NCI-H526 (cell line): ENCODE measurements at places on chromosomes 16 and 17.
A peak's percentile ranks its signal among the peaks of the same experiment; 100 is the strongest.

DNA sequence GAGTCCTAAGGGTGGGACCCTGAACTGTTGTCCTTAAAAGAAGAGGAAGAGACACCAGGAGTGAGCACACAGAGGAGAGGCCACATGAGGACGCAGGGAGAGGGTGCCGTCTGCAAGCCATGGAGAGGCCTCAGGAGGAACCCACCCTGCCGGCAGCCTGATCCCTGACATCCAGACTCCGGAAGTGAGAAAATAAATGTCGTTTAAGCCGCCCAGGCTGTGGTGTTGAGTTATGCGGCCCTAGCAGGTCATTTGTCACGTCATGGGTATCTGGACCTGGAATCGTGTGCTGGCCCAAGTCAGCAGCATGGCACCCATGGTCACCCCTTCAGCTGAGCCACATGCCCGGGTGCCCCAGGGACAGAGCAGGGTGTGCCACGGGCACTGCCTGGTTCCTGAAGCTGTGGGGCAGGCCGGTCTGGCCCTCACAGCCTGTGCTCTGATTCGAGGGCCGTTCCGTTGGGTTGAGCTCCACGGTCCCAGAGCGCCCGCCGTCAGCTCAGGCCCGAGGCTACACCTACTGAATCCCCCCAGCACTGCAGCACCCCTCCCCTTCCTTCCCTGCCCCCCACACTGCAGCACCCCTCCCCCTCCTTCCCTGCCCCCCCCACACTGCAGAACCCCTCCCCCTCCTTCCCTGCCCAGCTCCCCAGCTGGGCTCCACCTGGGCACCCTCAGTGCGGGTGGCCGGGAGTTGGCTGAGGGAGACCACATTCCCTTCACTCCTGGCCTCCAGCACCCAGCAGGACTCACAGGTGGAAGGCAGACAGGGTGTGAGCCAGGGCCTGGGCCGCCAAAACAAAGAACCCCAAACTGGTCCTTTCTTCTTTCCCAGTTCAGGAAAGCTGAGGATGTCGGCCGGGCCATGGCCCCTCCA, 2.7 kb upstream of the CCDC57 start:
- no peak for DNase-seq

- no peak for DNase-seq
Measured at GRCh38 chr16:1913327-1914083, 4.7 kb downstream of the HS3ST6 start.

GRCh38 chr17:12549499-12550041, 116.1 kb upstream of the MYOCD start:
- DNase-seq = no peak

GRCh38 chr17:73833775-73834488, 189.7 kb upstream of the SDK2 start:
- DNase-seq = no peak

GRCh38 chr16:67608364-67608763, 36.6 kb upstream of the CARMIL2 start:
- no peak for DNase-seq

- peak; percentile 71 for DNase-seq
Measured at GRCh38 chr16:72860726-72861562, 187.0 kb downstream of the ZFHX3 start.

DNA sequence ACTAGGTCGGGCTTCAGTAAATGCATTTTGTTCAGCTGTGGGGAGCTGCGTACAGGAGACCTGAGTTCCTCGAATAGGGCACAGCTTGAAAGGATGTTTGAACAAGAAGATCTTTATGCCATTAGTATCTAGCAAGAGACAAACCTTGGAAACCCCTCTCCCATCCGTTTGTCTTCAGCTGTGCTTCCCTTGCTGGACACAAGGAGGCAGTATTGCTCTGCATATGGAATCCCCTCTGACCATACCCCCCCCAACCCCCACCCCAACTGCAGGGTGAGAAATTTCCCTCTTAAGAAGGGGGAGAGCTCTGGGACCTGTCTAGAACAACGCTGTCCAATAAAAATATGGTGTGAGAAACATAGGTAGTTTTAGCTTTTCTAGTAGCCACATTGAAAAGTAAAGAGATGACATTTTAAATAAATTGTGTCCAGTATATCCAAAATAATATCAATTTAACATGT, 1.6 kb downstream of the MRM1 start:
- peak; percentile 87 for DNase-seq

DNA sequence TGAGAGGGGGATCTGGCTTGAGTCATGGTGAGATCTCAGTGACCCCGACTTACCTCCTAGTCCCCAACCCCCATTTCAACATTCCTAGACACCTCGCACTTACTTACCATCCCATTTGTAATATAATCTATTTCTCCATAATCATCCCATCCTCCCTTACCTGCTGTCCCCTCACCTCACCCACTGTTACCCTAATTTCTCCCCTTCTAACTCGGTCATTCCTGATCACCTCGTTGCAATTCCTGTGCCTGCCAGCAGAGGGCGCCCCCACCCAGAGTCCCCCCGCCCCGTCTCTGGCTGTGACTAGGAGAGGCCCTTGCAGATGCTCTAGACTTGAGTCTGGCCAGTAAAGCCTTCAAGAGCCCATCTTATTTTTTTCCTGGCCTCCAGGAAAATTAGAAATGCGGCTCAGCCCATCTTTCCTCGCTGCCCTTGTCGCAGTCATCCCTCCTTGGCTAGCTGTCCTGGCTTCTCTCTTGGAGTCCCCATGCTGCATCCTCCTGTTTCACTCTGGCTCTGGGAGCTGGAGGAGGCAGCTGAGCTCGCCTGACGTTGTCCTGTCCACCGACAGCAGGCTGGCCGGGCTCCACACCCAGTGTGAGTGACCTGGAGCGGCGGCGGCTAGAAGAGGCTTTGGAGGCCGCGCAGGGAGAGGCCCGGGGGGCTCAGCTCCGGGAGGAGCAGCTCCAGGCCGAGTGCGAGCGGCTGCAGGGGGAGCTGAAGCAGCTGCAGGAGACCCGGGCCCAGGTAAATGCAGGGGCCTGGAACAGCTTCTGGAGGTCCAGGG, 5.0 kb downstream of the TBKBP1 start:
- peak; percentile 35 for DNase-seq
